ENCODE measurements at places on chromosomes 4 and X.
A peak's percentile ranks its signal among the peaks of the same experiment; 100 is the strongest.

- DNase-seq: no peak
Observed at GRCh38 chr4:124224256-124224655, 488.3 kb downstream of the ANKRD50 start.

- no peak for DNase-seq
Observed at GRCh38 chr4:89805297-89805696, 31.7 kb downstream of the SNCA start.

DNA sequence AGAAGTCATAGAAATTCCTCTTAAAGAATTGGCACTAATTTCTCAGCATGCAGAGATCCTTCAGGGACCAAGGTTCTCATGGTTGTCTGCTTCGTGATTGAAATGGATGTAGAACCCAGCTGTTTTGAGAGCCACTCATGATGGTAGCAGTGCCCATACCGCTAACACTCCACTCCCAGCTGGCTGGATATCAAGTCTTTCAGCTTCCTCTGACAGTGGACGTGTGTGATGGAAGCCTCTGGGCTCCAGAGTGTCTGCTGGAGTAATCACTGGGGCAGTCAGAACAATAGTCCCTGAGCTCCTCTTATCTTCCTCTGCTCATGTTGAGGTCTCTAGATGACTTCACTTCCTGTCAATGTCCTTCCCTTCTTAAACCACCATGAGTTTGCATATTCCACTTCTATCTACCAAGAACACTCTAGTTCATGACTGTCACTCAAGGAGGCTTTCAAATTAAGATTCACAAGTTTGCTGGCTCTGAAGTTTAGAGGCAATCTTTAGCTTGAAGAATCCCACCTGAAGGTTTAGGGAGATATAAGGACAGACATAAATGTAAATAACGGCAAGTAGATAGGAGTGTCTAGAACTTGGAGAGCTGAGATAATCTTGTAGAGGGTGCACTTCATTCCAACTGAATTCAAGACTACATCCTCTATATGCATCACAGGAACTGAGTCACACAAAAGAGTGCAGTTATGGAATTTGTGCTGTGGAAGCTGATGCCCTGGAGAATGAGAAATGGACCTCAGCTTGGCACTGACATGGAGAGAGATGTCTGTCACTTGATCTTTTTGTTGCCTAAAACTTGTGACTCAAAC is 64.5 kb upstream of the WDR1 start:
- no peak for DNase-seq

- DNase-seq: no peak
Observed at GRCh38 chr4:6961496-6962210, 52.0 kb downstream of the TBC1D14 start.

DNA sequence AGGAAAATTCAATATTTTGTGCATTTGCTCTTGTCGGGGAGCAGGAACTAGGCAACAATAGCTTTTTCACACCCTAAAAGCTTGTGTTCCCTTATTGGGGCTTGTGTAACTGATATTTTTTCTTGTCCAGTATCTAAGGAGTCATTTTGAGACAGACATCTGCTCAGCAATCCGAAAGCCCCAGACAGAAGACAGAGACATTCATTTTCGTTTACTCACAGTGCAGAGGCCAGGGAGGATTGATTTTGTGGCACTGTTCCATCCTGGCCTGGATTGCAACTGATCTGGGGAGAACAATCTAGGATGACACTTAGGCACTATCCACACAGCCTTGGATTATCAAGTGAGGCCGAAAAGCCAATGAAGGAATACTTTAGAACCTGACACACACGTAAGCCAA is 27.4 kb upstream of the PLAC1 start:
- DNase-seq: no peak

- no peak for DNase-seq
Observed at GRCh38 chr4:37816006-37816405, 10.5 kb upstream of the PGM2 start.

GRCh38 chrX:69289793-69290123 is 124.5 kb upstream of the PJA1 start:
- DNase-seq: no peak

GRCh38 chrX:15724911-15725310 is 13.2 kb upstream of the CA5B start:
- no peak for DNase-seq

DNA sequence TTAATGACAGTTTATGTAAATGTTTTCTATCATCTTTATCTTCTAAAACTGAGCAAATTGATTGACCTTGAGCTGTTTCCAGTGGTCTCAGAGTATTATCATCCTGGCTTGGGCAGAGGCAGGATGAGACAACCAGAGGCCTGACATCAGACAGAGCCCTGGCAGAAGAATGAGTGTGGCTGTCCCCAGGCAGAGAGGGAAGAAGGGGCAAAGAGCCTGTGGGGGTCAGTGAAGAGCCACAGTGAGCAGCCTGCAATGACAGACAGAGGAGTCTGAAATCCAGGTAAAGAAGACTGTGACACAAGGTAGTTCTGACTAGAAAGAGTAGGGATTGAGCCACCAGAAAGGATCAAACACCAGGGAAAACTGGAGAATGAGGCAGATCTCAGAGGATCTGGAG is 182.4 kb upstream of the ARSJ start:
- no peak for DNase-seq

DNA sequence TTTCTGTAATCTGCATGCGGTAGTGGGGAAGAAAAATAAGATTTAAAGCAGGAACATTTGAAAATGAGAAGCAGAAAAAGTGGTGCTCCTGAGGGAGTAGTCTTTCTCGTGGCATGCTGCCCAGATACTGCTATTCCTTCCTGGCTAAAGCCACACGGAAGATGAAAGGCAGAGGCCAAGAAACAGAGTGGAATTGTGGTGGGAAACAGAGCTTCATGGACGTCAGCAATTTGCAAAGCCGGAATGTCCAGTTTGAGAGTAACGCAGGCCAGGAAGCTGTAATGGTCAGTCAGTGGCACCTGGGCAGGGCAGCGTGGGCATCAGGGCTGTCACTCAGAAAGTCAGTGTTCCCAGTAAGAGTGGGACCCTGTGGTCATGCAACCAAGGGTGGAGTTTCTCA is 63.7 kb upstream of the FMR1 start:
- no peak for DNase-seq

DNA sequence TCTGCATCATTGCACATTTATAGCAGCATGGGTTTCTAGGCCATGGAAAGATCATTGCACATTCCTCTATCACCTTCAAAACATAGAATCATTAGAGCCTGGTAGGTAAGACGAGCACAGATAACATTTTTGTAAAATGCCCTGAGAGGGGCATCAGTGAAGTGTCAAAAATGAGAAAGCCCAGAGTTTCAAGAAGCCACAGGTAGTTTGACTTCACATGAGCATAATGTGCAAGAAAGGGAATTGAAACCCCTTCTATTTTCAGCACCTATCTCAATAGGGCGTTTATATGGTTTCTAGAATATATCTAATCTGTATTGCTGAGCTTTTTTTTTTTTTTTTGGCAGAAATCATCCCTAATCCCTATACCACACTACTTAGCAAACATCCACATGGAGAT is 2441.7 kb downstream of the ARAP2 start:
- DNase-seq: no peak

DNA sequence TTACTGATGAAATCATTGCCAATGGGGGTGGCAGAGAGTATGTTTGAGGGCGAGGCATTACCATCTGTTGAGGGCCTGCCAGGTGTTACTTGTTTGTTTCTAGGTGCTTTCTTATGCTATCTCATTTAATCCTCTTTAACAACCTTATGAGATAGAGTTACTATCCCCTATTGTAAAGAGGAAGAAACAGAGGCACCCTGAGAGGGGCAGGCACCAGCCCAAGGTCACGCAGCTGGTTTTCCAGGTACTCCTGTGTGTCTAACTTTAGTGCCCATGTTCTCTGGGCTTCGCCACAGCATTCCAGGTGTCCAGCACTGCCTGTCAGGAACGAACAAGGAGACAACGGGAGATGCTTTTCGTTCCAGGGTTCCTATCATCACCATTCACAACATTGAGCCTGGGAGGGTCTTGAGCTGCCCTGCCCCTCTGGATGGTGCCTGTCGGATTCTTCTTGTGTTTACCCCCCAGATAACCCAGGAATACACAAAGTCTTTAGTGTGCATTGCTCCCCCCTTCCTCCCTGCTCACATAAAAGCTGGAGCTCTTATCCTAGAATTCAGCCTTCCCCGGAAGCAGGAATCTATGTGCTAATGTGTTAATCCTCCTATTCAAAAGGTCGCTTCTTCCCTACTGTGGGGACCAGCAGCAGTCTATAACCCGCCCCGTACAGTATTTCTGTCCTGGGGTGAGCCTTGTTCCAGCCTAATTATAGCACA is 24.9 kb upstream of the GPC4 start:
- DNase-seq: no peak

GRCh38 chr4:179465131-179465797 is 2023.0 kb upstream of the AGA start:
- DNase-seq: no peak

DNA sequence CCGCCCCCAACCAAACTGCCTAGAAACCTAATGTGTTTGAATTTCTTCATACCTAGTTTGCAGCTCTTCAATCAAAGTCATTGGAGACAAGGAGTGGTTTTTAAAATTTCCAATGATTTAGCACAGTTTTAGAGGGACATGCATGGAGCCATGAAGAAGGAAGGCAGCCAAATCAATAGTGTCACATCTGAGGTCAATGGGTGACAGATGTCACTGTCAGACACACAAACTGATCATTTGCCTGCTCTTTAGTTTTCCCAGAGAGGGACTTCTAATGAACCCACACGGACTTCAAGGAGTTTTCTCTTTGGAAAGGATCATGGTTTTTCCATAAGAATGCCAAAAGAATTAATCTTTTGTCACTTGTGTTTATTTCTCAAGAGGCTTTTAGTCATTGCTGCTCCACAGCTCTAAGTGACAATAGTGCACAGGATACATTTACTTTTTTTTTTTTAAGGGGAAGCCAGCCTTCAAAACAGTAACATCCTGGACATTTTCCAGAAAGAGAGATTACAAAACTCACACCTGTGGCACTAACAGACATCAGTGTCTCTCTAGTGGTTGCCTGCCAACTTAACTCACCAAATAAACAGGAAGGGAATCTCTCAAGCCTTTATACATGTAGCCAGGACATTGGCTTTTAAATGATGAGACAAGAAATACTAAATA is 251.1 kb upstream of the DIAPH2 start:
- DNase-seq: no peak

- DNase-seq: no peak
Observed at GRCh38 chr4:187547316-187547715, 448.3 kb upstream of the ZFP42 start.

DNA sequence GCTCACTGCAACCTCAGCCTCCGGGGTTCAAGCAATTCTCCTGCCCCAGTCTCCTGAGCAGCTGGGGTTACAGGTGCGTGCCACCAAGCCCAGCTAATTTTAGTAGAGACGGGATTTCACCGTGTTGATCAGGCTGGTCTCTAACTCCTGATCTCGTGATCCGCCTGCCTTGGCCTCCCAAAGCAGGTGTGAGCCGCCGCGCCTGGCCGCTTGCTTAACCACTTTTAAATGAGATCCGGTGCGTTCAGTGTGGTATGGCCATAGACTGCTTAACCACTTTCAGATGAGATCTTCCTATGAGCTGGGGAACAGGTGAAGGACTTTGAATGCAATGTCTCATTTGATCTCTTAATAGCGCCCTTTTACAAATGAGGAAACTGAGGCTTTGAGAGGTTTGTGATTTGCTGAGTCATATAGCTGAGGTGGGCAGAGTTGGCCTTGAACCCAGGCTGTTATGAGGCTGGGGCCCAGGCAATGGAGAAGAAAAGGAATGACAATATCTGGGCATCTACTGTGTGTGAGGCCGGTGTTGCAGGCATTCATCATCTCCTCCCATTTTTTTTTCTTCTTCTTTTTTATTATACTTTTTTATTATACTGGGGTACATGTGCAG is 41.9 kb upstream of the NSG1 start:
- DNase-seq: no peak

- DNase-seq: no peak
Observed at GRCh38 chr4:7738458-7739076, 201.1 kb downstream of the AFAP1 start.

GRCh38 chr4:186021461-186022167 is 47.3 kb upstream of the TLR3 start:
- peak; percentile 43 for DNase-seq

DNA sequence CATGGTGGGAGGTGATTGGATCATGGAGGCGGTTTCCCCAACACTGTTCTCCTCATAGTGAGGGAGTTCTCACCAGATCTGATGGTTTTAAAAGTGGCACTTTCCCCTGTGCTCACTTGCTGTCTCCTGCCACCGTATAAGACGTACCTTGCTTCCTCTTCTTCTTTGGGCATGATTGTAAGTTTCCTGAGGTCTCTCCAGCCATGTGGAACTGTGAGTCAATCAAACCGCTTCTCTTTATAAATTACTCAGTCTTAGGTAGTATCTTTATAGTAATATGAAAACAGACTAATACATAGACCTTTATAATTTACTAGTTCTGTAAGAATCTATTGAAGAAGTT is 82.5 kb upstream of the PITX2 start:
- DNase-seq: no peak

DNA sequence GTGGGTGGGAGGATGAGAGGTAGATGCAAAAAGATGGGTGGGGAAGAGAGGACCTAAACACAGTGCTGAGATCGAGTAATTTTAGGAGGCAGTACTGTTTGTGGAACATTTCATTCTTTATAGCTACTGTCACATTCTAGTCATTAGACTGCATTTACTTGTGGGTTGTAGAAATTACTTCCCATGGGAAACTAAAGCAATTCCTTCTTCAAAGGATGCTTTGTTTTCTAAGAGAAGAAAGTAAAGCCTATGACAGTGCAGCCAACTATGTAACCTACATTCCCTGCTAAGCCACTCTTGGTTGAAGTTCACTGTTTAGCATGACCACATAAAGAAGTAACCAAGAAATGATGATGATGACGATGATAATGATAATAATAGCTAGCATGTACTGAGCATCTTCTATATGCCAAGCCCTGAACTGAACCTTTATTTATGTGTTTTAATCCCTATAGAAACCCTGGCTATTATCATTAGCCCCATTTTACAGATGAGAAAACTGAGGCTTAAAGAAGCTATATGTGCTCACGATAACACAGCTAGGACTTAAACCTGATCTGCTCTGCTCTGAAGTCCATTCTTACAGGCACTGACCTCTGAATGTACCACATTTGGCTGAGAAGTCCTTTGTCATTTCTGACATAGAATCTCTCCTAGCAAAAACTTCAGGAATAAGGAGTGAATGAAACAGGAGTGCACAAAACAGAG is 114.5 kb upstream of the KIT start:
- DNase-seq: no peak

- DNase-seq: no peak
Observed at GRCh38 chr4:183223053-183223452, 97.0 kb downstream of the CLDN22 start.

- DNase-seq: no peak
Observed at GRCh38 chrX:11381464-11381863, 88.3 kb downstream of the AMELX start.

- DNase-seq: no peak
Observed at GRCh38 chr4:101967697-101968346, 177.3 kb downstream of the BANK1 start.
